ENCODE measurements at places on chromosomes 3 and 15. TPM values are rescaled to one million over a fixed set of nuclear protein-coding genes. Genes with fewer than 3 reads are reported as not detected.
A peak's percentile ranks its signal among the peaks of the same experiment; 100 is the strongest.

Gene MLF1
- 0.39 TPM for total RNA-seq

Gene HTR3E
- not detected for total RNA-seq

Gene DAPK2
- 1.3 TPM for total RNA-seq

- H3K27me3 ChIP-seq = no peaks in the 10 kb centered on the region
- H3K36me3 ChIP-seq = peaks cover 18% of the 10 kb centered on the region
- no peak overlapping the region for H3K27ac ChIP-seq
- H3K4me1 ChIP-seq = peaks cover 35% of the 10 kb centered on the region
Observed at GRCh38 chr15:94243418-94243817, 12.1 kb downstream of the MCTP2 start.

DNA sequence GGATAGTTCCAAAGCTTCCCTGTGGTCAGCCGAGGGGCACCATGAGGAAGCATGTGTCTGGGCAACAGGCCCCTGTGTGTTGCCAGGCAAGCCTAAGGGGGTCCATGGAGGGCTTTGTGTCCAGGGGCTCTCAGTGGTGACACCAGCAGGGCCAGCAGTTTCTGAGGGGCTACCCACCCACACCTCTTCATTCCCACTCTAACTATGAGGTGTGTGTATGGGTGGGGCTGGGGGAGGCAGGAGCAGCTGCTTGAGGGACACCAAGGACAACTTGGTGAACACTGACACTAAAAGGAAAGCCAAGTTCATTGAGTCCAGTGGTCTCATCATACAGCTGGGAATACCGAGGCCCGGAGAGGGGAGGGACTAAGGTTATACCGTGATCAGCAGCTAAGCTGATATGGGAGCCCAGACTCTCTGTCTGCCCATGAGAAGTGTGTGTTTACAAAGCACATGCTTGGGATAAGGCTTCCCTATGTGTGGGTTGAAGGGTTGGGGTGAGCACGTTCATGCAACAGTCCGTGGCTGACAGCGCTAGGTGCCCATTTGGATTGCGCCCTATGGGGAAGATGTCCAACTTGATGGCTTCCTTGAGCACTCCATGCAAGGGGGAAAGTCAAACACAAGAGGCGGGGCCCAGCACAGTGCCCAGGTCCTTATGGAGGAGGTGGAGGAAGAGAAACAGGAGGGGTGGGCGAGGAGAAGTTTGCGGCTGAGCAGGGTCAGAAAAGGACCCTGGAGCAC lies 34.8 kb upstream of the CHRNB4 start:
- no peak overlapping the region for H3K4me3 ChIP-seq
- H3K27ac ChIP-seq = no peak overlapping the region
- H3K27me3 ChIP-seq = no peaks in the 10 kb centered on the region
- no peaks in the 10 kb centered on the region for H3K4me1 ChIP-seq
- DNase-seq = no peak
- no peaks in the 10 kb centered on the region for H3K36me3 ChIP-seq

Gene AMIGO3
- total RNA-seq = 2.0 TPM

DNA sequence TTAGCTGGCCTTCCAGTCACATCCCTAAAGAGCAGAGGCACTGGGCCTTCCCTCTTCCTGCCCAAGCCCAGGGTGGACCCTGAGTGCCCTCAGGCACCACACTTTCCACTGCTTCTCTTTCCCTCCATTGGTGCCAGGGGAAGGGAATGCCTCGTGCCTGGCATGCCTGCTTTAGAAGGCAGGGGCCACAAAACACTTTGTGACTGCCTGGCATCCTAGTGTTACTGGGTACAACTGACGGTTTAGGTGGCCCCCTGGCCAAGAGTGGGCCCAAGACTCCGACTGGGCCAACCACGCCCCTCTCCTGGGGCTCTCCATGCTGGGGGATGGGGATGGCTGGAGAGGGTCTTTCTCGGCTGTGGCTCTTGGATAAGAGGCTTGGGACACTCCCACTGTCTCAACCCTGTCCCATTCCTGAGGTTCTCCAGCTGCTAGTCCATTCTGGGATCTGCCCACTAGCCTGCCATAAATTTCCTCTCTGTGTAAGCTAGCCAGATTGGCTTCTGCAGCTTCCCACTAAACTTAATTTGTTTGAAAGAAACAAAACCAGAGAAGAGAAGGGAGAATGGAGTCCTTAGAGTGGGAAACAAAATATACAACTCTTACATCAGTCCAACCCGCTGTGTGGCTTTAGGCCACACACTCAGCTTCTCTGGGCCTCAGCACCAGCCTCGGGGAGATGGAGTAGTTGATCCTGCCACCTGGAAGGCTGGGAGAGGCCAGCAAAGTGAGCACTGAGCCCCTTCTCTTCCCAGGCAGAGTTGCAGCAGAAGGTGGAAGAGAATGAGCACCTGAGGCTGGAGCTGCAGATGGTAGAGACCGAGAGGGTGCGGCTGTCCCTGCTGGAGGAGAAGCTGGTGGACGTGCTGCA lies 24.1 kb upstream of the GP9 start:
- peak overlapping the region; percentile 70 for H3K27ac ChIP-seq
- peaks cover 8% of the 10 kb centered on the region for H3K27me3 ChIP-seq
- no peaks in the 10 kb centered on the region for H3K36me3 ChIP-seq
- peaks cover 25% of the 10 kb centered on the region for H3K4me1 ChIP-seq
- no peak for DNase-seq

GRCh38 chr15:31485431-31485830 lies 158.8 kb downstream of the KLF13 start:
- H3K4me1 ChIP-seq = peaks cover 82% of the 10 kb centered on the region
- no peaks in the 10 kb centered on the region for H3K27me3 ChIP-seq
- no peak for DNase-seq
- H3K36me3 ChIP-seq = peaks cover 27% of the 10 kb centered on the region
- peak overlapping the region; percentile 90 for H3K27ac ChIP-seq
- no peak overlapping the region for H3K4me3 ChIP-seq

Gene IVD
- 79.9 TPM for total RNA-seq

GRCh38 chr3:99269606-99270351 lies 368.3 kb upstream of the DCBLD2 start:
- no peak for DNase-seq
- H3K4me1 ChIP-seq = no peaks in the 10 kb centered on the region
- H3K36me3 ChIP-seq = no peaks in the 10 kb centered on the region
- H3K27ac ChIP-seq = no peak overlapping the region

- no peak overlapping the region for H3K27ac ChIP-seq
- no peak overlapping the region for H3K4me3 ChIP-seq
- H3K36me3 ChIP-seq = no peaks in the 10 kb centered on the region
- H3K27me3 ChIP-seq = no peaks in the 10 kb centered on the region
- no peaks in the 10 kb centered on the region for H3K4me1 ChIP-seq
- no peak for DNase-seq
Observed at GRCh38 chr15:29556380-29556779, 265.9 kb downstream of the TJP1 start.

Gene ACTR8
- total RNA-seq = 37.1 TPM

Gene CDCP1
- total RNA-seq = 16.4 TPM

DNA sequence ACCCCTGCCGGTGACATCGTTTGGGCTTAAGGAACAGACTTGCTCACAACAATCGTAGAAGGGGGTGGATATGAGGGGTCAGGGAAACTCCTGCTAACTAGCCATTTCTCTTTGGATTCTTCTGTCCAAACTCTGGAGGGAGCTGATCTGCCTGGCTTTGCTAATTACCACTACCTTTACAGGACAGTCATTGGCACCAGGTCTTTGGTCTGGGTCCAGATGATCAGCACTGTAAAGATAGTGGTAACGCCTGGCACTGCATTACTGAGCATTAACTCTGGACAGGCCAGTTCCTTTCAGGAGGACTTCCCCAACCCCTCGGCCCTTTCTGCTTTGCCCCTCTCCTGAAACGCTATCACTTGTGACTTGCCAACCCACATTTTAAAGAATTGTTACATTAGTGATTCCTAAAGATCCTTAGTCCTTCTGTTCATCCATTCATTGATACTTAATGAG lies 788 bp downstream of the UQCC5 start:
- peaks cover 33% of the 10 kb centered on the region for H3K36me3 ChIP-seq
- peak overlapping the region; percentile 97 for H3K4me3 ChIP-seq
- H3K4me1 ChIP-seq = peaks cover 55% of the 10 kb centered on the region
- no peak for DNase-seq
- no peaks in the 10 kb centered on the region for H3K27me3 ChIP-seq

DNA sequence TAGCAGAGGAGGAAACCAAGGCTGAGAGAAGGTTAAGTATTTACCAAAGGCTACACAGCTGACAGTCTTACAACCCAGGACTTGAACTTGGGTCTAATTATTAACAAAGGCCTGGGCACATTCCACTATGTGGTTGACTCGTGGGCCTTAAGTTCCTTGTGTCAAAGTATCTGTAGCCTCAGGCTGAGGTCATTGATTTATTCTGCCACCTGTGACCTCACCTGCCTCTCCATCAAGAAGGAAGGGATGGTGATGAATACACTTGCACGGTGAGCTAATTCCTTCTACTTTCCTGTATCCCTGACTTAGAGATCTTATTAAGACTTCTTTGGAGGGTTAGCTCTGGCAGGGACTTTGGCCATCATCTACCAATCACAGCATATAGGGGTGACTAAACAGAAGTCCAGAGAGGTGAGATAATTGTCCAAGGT lies 19.9 kb upstream of the LRRC58 start:
- DNase-seq = no peak
- no peaks in the 10 kb centered on the region for H3K4me1 ChIP-seq
- no peak overlapping the region for H3K4me3 ChIP-seq
- H3K36me3 ChIP-seq = no peaks in the 10 kb centered on the region
- peaks cover 31% of the 10 kb centered on the region for H3K27me3 ChIP-seq
- H3K27ac ChIP-seq = no peak overlapping the region

Gene SLC22A14
- total RNA-seq = not detected

Gene THRB
- total RNA-seq = not detected

GRCh38 chr3:149417727-149418126 lies 40.3 kb upstream of the TM4SF1 start:
- no peak overlapping the region for H3K27ac ChIP-seq
- no peak for DNase-seq
- no peaks in the 10 kb centered on the region for H3K36me3 ChIP-seq
- H3K4me1 ChIP-seq = no peaks in the 10 kb centered on the region
- peaks cover 6% of the 10 kb centered on the region for H3K27me3 ChIP-seq
- no peak overlapping the region for H3K4me3 ChIP-seq

- H3K27me3 ChIP-seq = peaks cover 3% of the 10 kb centered on the region
- no peak for DNase-seq
- no peak overlapping the region for H3K4me3 ChIP-seq
- no peaks in the 10 kb centered on the region for H3K36me3 ChIP-seq
- H3K4me1 ChIP-seq = no peaks in the 10 kb centered on the region
Observed at GRCh38 chr3:140303875-140304274, 368.9 kb downstream of the CLSTN2 start.

Gene CFAP161
- not detected for total RNA-seq

Gene WDR76
- total RNA-seq = 87.0 TPM

DNA sequence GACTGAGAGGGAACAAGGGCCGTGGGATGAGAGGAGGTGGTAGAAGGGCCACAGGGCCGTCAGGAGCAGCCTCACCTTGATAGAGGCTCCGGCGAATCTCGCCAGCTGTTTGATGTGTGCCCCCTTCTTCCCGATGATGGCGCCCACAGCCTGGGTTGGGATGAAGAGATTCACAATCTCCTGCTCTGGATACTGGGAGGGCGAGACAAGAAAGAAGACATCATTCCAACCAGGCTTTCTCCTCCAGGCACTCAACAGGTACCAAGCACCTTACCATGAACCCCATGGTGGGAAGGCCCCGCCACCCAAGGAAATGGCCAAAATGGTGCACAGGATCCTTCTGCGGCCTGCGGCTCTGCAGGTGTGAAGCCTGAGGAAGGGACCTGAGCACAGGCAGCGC lies 71.1 kb downstream of the SENP2 start:
- H3K4me3 ChIP-seq = no peak overlapping the region
- H3K27ac ChIP-seq = no peak overlapping the region
- DNase-seq = no peak
- no peaks in the 10 kb centered on the region for H3K36me3 ChIP-seq
- H3K27me3 ChIP-seq = peaks cover 3% of the 10 kb centered on the region
